ENCODE measurements at places on chromosomes 3 and 15.

DNA sequence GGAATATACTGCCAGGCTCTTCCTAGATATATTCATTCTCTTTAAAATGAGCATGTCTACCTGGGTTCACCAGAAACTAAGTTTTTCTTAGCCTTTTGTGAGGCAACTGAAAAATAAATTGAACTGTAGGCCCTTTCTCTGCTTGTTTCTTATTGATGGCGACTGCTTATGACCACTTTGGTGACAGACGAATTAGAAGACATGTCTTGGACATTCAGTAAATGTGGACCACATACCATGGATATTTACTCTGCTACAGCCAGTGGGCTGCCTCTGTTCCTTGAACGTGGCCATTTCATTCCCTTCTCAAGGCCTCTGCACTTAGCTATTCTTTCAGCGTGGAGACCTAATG is 603 bp upstream of the SELENOK start:
- DNase-seq: no peak

GRCh38 chr3:57961177-57961827 is 46.9 kb upstream of the FLNB start:
- no peak for DNase-seq

GRCh38 chr3:42507252-42507651 is 4.8 kb downstream of the VIPR1 start:
- peak; percentile 12 for DNase-seq

GRCh38 chr3:163138258-163138657 is 1641.7 kb downstream of the OTOL1 start:
- DNase-seq: no peak

- DNase-seq: no peak
Measured at GRCh38 chr3:31116651-31117050, 222.2 kb upstream of the GADL1 start.

DNA sequence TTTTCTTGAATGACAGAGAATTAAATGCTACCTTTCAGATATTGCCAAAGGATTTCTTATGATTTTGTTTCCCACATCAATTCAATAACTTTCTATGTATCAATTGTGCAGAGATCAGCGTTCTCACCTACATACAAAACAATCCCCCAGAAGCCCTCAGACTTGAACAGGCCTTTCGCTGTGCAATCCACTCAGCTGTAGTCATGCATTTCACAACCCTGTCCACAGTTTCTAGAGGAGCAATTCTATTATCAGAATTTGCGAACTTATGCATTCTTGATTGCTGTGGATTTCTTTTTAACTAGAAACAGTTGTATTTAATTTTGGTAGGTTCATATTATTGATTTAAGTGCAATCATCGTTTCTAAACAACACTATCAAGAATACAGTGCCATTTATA is 13.7 kb upstream of the ALCAM start:
- no peak for DNase-seq

GRCh38 chr15:56051676-56052075 is 58.3 kb upstream of the NEDD4 start:
- no peak for DNase-seq

DNA sequence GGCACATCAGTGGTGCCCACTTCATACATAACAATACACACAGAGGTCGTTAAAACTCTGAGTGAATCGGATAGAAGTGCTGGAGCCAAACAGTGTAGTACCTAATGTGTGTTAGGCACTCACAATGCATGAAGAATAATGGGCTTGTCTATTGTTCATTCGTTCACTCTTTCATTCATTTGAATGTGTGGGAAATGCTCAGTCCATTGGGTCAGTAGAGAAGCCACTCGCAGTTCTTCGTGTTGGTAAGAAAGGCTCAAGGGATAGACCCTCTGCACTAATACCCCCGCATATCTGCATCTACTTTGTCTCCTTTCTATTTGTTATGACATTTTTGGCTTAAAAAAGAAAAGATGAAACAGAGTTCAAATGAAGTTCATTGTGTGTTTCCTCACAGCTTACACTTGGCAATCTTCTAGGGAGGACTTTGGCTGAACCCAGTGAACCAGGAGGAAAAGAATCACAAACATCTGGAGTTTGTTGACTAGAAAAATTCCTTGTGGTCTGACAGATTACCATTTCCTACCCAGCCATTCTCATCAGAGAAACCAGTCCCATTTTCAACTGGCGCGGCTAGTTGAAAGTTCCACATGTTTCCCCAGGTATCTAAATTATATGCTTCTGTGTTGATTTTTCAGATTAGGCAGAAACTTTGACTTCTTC is 32.8 kb upstream of the MFSD1 start:
- no peak for DNase-seq

DNA sequence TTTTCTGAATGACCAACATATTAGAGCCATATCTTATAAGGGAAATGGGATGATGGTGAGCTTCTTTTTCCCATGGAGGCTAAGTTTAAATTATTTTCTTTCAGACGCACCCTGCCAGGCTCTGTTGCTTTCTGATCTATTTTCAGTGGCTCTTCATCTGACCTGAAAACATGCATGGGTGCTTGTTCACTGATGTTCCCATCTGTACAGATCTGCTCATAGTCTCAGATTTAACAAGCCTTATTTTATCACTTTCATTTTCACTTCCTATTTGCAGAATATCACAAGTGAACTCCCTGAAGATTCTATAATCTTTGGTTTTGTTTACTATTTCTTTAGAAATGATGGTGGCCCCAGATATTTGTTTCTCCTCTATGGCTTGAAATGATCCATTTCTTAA is 31.1 kb upstream of the SUCLG2 start:
- no peak for DNase-seq

DNA sequence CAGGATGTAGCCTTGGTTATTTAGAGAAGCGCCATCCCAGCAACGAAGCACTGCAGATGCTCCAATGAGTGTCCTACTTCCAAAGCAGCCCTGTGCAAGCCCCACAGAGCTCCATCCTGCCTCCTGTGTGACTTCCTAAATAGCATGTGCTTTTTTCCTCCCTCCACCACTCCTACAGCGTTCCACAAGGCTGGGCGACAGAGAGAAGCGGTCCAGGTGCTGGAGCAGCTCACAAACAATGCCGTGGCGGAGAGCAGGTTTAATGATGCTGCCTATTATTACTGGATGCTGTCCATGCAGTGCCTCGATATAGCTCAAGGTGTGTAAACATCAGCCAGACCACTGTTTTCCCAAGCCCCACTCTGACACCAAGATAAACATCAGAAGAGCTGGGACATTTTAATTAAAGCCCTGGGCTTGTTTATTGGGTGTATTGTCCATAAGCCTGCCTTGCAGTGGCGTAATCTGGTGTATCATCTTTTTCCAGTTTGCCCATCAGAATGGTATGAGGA is 22.2 kb upstream of the RHO start:
- no peak for DNase-seq

DNA sequence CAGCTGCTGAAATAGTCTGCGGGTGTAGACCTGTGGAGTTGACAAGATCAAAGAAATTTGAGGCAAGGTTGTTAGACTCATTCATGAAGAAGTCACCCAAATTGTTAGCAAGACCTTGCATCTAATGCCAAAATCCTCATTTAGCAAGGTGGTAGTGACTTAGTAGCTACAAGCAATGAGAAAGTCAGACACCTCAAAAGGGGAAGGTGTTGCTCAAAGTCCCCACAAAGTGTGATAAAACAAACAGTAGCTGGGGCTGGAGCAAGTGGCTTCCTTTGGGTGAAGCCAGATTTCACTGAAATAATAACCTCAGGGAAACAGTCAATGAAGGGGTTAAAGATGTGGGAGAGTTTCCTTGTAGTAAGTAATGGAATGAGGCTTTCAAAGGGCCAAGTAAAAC is 44.9 kb downstream of the CD86 start:
- no peak for DNase-seq

- DNase-seq: no peak
Measured at GRCh38 chr3:112643621-112644240, 2.8 kb upstream of the CCDC80 start.

DNA sequence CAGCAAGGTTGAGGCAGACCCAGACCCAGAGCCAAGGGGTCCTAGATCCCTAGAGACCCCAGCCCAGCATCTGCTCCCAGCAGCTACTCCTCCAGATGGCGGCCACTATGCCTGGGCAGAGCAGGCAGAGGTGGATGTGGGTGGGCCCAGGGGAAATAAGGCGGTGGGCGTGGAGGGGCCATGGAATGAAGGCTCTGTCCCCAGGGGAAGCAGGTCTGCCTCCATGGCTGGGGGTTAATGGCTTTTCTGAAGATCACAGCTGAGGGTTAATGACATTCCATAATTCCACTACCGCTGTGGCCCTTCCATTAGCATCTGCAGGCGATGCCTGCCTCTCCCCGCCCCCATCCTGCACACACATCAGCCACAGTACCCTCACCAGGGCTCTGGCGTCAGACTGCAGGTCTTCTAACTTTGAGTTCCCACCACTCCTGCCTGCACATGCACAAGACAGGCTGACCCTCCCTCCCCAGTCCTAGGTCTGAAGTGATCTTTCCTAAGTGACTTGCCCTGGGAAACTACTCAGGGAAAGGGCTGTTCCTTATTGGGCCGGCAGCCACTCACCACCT is 41.2 kb downstream of the CCDC33 start:
- DNase-seq: no peak

DNA sequence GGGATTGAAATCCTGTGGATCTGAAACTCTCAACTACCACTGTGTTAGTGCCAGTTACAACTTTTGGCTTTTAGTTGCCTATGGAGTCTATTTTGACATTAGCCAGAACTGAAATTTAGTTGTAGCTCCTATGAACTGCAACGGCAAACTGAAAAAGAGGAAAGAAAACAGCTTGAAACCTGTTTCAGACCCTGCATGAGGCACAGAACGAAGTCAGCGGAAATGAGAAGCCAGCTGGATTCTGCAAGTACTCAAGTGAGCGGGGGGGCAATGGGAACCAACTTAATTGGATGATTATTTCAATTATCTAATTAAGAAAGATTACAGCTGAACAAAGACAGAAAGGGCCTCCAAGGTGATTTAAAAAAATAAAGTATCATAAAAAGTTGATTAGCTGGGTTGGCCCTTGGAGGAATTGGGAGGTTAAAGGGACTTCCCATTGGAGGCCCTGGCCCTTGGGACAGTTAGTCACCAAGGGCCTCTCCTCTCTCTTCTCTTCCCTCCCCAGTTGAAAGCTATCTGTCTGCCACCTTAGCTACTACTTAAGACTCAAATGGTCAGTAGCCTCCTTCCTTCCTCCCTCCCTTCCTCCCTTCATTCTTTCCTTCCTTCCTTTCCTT is 352.1 kb downstream of the SHQ1 start:
- DNase-seq: no peak

GRCh38 chr15:73127302-73127936 is 75.2 kb downstream of the NEO1 start:
- peak; percentile 51 for DNase-seq

GRCh38 chr3:65972765-65973164 is 66.0 kb downstream of the MAGI1 start:
- no peak for DNase-seq

GRCh38 chr15:72857331-72858063 is 73.9 kb upstream of the ADPGK start:
- no peak for DNase-seq

- DNase-seq: no peak
Measured at GRCh38 chr15:69725275-69725674, 272.7 kb downstream of the RPLP1 start.

DNA sequence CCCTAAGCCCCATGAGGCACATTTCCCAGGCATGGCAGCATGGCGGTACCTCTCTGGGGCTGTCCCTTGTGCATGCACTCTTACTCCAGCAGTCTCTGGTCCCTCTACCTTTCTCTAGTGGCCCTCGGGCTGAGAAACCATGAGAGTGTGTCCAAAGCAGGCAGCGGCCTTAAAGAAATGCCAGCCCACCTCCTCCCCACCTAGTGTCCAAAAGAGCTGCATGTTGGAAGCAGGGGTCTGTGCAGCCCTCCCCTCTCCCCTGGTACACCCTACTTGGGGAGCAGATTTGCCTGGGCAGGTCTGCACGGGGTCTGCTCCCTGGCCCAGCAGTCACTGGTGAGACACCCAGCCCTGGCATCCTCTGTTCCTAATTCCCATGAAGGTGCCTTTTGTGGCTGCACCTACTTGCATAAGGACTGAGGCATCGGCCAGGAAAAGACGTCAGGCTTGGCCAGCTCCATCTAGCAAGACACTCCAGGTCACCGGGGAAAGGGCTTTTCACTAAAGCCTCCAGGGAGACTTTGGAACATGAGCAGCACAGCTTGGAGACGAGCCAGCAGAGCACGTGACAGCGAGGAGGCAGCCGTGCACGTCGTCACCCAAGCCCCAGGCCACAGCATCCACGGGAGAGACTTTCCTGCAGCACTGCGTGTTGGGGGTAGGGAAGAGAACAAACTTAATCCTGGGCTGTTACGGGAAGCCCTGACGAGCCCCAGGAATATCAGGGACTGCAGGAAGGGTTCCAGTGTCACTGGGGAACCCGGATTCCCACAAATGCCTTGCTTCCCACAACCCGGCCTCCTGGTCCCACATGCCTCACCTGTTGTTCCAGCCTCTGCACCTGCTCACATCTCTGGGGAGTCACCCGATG is 38.8 kb downstream of the TM2D3 start:
- DNase-seq: no peak

DNA sequence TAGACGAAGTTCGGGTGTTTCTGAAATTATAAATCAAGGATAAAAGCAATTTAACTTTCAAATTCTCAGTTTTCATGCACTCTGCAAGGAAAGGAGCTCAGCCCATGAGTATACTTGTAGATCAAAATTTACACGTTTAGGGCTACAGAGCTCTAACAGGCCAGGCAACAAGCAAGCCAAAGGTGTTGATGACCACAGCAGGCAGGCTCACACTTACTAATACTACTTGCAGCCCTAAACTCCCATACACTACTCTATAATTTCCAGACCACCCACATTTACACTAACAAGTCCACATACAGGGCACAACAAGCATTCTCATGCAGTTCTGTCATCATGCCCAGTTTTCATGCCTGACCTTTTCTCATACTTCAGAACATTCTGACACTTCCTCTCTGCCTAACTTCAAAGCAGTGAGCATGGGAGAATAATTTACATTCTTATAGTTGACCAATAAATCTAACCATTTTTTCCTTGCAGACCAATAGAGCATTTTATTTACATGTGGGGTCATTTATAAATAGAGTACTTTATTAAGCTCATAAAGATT is 124.7 kb upstream of the FRMD4B start:
- DNase-seq: no peak

DNA sequence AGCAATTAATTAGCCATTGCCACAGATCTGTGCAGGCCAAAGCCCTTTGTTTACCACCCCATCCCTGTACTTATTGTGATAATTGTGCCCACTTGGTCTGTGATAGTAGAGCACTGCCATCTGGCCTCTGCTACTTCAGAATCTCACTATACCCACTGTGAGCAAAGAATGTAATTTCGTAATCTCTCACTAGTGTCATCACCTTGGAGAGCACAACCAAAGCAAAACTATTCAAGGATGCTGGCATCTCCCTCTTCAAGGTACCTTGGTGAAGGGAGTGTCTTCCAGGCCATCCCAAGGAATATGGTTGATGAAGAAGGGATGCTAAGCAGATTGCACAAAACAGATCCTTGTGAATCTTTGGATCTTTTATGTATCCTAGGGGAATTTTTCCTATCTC is 34.7 kb upstream of the NOX5 start:
- DNase-seq: no peak

Measured in WTC11 (cell line).